ENCODE measurements at places on chromosomes 13 and 19.

- DNase-seq = peak; percentile 86
Measured at GRCh38 chr19:11339254-11340098, at the start of gene RAB3D. Gene RAB3D (minus strand): TSS chr19:11339657. CDS start chr19:11337399, 2,258 bp downstream.

GRCh38 chr19:55196803-55197202 lies 12.5 kb downstream of the PTPRH start:
- DNase-seq = no peak

- DNase-seq = no peak
Measured at GRCh38 chr19:16677055-16677454, 16.1 kb downstream of the TMEM38A start.

GRCh38 chr13:113404366-113404722 lies 40.4 kb upstream of the GRTP1 start:
- no peak for DNase-seq

DNA sequence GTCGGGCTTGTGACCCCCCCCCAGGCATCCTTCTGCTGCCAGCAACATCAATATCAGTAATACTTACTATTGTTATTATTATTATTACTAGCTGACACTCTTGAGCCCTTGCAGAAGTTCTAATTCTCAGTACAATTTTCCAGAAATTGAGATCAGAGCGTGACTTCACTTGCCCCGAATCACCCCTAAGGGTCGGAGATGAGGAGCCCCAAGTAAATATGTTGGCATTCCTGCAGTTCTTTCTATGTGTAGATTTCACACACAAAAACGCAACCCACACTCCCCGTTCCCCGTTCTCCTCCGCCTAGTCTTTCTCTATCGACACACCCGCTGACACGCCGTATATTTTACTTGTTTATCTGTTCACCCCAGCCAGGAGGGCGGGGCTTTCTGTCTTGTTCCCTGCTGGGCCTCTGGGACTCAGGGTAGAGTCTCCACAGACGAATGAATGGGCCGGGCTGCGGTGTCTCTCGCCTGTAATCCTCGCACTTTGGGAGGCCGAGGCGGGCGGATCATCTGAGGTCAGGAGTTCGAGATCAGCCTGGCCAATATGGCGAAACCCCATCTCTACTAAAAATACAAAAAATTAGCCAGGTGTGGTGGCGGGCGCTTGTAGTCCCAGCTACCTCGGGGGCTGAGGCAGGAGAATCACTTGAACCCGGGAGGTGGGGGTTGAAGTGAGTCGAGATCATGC lies 14.7 kb downstream of the TLE5 start:
- DNase-seq = peak; percentile 81

GRCh38 chr13:35781036-35782000 lies 304.8 kb upstream of the MAB21L1 start:
- no peak for DNase-seq

DNA sequence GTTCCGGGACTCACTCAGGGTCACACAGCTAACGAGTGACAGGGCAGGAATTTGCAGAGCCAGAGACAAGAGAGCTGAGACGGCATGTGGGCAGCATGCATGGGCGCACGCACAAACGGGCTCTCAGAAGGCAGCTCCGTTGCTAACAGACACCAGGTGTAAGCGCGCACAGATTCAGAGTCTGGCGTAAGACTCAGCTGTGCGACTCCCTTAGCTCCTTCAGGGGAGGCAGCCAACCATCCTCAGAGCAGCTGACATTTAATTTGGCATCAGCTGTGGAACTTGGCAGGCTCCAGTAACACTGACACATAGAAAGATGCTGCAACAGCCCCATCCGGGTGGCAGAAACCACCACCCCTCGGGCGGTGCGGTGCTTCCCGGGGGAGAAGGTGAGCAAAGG lies 7.5 kb upstream of the TM6SF2 start:
- no peak for DNase-seq

GRCh38 chr19:50500060-50500752 lies 10.8 kb downstream of the JOSD2 start:
- no peak for DNase-seq

GRCh38 chr13:110124201-110124940 lies 182.6 kb downstream of the COL4A1 start:
- DNase-seq = no peak

DNA sequence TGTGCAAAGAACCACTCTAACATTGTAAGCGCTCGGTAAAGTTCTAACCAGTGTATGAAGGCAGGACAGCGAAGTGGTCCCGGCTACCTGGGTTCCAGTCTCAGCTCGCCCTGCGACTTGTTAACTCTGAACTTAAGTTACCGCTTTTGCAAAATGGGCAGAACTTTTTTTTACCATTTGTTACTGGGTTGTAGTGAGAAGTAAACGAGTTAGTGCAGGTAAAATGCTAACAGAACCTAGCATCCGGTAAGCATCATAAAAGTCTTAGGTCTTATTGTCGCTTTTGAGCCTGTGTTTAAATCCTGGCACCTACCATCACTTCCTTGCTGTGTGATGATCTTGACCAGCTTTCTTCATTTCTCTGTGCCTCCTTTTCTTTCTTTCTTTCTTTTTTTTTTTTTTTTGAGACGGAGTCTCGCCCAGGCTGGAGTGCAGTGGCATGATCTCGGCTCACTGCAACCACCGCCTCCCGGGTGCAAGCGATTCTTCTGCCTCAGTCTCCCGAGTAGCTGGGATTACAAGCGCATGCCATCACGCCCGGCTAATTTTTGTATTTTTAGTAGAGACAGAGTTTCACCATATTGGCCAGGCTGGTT lies 734 bp upstream of the TRMT1 start:
- DNase-seq = no peak

DNA sequence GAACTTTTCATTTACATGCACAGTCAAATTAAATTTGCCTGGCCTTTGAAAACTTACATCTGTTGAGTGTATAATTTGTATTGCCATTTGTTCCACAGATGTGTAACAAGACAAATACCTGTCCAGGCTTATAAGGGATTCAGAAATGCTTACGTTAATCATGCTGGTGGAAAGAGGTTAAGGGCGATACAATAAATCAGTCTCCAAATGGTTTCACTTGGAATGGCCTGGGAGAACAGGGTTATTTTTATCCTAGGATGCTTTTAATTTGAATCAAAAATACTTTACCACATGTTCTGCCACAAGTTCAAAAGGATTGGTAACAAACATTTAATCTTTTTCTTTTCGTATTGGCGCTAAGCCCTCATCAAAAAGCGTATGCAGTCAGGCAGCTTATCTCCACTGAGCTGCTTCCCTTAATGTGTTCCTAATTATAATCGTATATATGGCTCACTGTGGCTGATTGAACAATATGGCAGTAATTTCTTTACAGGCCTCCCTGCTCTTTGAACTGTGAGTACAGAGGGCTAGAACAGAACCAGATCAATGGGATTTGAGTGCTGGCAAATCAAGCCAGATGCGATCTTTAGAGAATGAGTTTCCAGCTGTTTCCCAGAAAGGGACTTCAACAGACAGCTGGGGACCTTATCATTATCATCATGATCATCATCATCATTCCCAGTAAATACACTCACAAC lies 425.7 kb downstream of the SPRY2 start:
- DNase-seq = no peak

DNA sequence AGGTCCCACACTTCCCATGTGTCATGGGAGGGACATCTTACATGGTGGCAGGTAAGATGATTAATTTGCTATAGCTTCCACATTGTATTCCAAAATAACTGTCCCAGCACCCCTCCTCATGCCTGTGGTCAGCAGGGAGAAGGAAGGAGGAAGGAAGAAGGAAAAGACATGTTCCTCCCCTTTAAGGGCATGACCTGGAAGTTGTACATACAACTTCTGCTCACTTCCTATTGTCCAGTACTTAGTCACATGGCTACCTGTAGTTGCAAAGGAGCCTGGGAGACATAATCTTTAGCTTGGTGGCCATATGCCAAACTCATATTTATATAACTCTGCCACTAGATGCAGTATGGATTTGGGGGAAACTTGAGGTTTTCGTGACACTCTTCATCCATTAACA lies 17.6 kb upstream of the CASP14 start:
- DNase-seq = no peak

DNA sequence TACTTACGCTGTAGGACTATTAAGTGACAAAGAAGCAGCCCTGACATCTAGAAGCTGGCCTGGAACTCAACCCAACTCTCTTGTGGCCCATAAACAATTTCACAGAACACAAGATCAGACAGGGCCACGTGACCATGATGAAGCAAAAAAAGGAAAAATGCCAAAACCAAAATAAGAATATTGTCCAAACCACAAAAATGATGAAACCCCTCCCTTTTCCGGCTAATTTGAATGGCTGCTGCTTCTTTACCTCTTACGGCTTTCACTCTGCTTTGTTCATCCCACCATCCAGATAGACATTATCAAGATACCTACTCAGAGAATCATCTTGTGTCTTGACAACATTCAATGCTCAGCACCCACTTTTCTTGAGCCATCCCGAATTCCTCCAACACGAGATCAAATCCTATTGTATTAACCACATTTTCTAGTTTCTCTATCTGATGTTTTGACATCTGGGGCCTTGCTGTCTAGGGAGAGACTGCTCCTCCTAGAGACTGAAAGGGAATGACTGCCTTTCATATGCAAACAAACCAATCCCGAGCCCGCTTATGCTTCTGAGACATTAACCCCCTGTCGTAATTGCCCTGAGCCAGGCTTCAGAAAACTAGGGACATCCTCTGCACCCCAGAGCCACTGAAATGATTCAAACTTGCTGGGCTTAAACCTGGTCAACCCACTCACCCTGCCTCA lies 186.3 kb downstream of the TDRD3 start:
- DNase-seq = no peak

DNA sequence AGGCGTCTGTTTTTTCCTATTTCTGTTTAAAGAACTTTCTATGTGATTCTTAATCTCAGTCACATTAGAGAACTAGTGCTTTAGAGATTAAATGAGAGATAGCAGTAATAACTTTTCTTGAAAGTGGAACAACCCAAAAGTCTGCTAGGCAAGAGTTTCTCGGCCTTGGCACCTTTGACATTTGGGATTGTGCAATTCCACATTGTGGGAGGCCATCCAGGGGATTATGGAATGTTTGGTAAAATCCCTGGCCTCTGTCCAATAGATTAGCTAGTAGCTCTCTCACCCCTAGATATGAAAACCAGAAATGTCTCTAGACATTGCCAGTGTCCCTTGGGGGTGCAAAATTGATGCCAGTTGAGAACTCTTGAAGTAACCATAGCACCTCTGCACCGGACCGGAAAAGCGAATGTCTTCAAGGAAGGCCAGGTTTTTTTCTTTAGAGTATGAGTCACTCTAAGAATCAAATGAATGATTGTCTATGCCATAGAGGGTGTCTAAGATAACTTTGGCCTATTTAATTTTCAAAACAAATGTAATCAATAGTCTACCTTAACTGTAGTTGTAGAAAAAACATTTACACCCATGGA lies 45.0 kb upstream of the IL17D start:
- DNase-seq = no peak

GRCh38 chr19:32200312-32201038 lies 144.9 kb upstream of the ZNF507 start:
- no peak for DNase-seq

DNA sequence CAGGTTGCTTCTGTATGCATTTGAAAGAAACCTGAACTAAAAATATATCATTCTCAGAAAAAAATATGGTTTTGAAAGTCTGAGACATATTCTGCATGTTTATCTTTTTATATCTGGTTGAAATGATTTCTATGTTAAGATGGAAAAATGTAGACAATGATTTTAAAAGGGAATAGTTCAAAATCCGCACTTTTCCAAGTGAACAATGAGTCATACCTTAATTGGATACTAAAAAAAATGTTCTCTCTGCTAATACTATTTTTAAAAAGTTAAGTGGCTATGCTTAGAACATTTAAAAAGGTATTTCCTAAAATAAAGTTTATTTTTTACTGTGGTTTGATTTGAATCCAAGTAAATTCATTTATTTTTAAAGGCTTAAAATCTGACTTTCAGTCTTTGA lies 801.4 kb downstream of the SLITRK6 start:
- DNase-seq = no peak

DNA sequence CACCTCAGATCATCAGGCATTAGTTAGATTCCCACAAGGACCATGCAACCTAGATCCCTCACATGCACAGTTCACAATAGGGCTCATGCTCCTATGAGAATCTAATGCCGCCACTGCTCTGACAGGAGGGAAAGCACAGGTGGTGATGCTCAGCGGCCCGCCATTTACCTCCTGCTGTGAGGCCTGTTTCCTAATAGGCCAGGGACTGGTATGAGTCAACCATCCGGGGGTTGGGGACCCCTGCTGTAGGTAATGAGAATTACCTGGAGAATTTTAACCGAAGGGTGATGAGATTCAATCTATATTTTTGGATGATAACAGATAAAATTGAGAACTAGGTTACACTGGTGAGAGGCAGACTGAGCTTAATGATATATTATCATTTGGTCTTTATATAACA lies 101.4 kb downstream of the LACC1 start:
- DNase-seq = no peak

DNA sequence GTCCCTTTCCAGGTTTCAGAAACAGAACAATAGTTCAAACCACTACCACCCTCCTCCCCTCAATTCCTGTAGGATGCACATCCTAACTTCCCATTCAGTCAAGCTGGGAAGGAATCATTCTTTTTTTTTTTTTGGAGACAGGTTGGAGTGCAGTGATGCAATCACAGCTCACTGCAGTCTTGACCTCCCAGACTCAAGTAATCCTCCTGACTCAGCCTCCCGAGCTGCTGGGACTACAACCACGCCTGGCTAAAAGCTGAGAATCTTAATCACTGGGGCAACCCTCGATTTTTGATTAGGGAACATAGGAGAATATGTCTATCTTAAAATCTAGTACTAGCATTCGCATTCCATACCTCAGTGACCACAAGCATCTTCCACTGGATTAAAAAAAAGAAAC lies 146.2 kb downstream of the ABCC4 start:
- DNase-seq = no peak

DNA sequence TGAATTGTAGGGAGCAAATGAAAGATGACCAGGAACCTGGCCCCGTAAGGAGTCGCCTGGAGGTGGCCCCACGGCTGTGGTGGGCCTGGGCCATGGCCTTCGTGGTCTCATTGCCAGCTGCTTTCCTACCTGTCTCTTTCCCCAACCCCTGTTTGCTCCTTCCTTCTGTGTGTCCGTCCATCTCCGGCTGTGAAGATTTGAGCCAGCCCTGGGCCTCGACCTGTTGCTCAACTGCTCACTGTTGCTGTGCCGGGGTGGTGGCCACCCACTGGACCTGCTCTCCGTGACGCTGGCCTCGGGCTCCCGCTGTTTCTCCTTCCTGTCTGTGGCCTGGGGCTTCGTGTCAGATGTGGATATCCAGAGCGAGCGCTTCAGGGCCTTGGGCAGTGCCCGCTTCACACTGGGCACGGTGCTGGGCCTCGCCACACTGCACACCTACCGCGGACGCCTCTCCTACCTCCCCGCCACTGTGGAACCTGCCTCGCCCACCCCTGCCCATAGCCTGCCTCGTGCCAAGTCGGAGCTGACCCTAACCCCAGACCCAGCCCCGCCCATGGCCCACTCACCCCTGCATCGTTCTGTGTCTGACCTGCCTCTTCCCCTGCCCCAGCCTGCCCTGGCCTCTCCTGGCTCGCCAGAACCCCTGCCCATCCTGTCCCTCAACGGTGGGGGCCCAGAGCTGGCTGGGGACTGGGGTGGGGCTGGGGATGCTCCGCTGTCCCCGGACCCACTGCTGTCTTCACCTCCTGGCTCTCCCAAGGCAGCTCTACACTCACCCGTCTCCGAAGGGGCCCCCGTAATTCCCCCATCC lies 8.5 kb downstream of the DBP start:
- no peak for DNase-seq

All from neuronal stem cell (in vitro differentiated cells).